ENCODE measurements at places on chromosomes 12 and 14.

DNA sequence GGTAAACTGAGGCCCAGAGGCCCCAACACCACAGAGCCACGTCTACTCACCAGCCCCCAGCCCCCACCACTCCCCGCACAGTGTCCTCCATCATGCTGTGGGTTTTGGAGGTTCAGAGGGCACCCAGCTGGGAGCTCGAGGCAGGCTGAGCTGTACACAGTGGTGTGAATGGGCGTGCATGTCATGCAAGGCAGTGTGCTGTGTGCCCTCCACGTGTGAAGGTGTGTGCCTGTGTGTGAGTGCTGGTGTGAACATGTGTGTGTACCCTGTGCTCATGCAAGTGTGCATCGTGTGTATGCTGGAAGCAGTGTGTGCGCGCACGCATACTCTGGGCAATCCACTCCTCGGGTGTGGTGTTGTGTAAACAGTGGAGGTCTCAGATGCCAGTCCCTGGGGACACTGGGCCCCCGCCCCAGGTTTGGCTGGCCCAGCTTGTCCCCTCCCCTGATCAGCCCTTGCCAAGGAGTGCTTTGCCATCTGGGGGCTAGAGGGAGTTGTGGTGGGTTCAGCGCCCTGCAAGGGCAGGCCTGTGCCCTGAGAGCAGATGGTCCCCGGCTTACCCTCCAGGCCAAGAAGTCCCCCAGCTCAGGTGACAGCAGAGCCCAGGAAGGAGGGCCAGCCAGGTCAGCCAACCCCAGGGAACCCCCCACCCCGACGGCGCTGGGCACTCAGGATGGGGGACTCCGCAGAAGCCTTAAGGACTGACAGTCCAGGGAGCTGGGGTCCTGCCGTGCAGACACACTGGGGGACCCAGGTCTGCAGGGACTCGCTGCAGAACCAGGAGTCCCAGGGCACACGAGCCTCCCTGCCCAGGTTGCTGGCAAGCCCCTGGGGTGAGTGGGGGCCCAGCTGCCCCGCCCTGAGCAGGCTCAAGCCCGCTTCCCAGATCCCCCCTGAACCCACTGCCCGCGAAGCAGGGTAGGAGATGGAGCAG lies 23.8 kb upstream of the GPR132 start:
- DNase-seq, result no peak

DNA sequence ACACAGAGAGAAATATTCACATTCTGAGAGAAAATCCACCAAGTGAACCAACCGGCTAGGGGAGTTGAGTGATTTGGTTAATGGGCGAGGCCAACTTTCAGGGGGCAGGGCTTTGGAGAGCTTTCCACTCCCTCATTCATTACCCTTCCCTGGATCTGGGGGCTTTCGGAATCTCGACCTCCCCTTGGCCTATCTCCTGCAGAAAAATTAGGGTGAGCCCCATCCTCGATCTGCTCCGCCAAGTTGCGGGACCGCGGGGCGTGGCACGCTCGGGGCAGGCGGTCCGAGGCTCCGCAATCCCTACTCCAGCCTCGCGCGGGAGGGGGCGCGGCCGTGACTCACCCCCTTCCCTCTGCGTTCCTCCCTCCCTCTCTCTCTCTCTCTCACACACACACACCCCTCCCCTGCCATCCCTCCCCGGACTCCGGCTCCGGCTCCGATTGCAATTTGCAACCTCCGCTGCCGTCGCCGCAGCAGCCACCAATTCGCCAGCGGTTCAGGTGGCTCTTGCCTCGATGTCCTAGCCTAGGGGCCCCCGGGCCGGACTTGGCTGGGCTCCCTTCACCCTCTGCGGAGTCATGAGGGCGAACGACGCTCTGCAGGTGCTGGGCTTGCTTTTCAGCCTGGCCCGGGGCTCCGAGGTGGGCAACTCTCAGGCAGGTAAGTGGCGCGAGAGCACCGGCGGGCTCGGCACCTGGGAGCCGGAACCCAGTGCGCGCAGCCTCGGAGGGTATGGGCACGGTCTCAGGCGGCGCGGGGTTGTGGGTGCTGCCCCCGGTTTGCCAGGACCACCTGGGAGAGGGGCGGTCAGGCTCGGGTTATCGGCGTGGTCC lies at the start of gene ERBB3:
TSS of gene ERBB3 (plus strand) at position 443 of the 833 bp plus-strand sequence. CDS start at position 579, 136 bp downstream.
- peak; percentile 92 for DNase-seq

DNA sequence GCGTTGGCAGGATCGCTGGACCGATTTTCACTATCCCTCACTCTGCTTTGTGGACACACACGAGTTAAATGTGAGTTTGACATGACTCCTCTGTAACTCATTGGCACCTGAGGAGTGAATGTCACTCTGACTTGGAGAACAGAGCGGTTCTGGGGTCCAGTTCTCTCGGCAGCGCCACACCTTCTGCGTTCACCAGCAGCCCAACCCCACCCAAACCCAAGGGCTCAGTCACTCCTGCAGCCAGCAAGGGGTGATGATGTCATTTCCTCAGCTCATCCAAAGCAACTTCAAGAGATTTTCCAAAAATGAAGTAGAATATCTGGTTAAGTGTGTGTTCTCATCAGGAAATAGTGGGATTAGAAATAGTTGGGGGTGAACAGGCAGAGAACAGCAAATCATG lies 36.3 kb downstream of the ADGRD1 start:
- no peak for DNase-seq

DNA sequence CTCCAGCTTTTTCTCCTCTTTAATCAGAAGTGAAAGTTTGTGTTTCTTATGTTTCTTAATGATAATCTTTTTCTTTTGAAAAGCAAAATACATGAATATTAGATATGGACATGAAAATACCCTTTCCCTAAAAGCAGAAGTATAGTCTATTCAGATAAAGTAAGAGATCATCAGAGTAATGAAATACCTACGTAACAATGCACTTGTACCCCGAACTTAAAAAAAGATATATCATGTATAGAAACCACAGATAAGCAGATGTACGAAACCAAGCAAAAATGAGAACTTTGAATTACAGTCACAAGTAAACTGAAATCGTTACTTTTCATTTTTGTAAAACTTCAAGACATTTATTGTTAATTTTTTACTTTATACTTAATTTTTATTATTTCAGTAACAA lies 1.5 kb upstream of the GPR65 start:
- DNase-seq, result no peak

- DNase-seq, result no peak
Observed at GRCh38 chr12:105409801-105410471, 79.4 kb downstream of the C12orf75 start.

Measured in COLO829 (cell line).